Nasal cavity respiratory epithelium epithelial cell of viscerocranial mucosa (primary cell): ENCODE measurements at places on chromosomes 3 and 15. TPM values are rescaled to one million over a fixed set of nuclear protein-coding genes. Genes with fewer than 3 reads are reported as not detected.

Gene ARHGAP11A
- 2.1 and 2.3 TPM in 2 replicates for total RNA-seq

Gene C2CD4A
- 0.34 and 3.0 TPM in 2 replicates for total RNA-seq

Gene DNAJC19
- 31.3 and 35.2 TPM in 2 replicates for total RNA-seq

Gene TMEM158
- 1.4 and 2.3 TPM in 2 replicates for total RNA-seq

Gene LMOD3
- not detected in 2 replicates for total RNA-seq

Gene TERC
- 32.6 and 554 TPM in 2 replicates for total RNA-seq

Gene PCCB
- 36.4 and 67.7 TPM in 2 replicates for total RNA-seq

Gene LEO1
- 20.8 and 66.6 TPM in 2 replicates for total RNA-seq

Gene ERICH6
- not detected in 2 replicates for total RNA-seq

Gene CDC25A
- 3.0 and 8.2 TPM in 2 replicates for total RNA-seq

Gene WDR93
- 0.07 TPM in 1 of 2 replicates, not detected in the other for total RNA-seq

Gene LMAN1L
- total RNA-seq = 0.21 TPM in 1 of 2 replicates, not detected in the other

Gene MYH15
- total RNA-seq = under 0.01 and 0.07 TPM in 2 replicates

Gene CCDC9B
- total RNA-seq = 9.9 and 29.4 TPM in 2 replicates

Gene MTHFS
- 15.7 and 31.4 TPM in 2 replicates for total RNA-seq

Gene GABRR3
- not detected in 2 replicates for total RNA-seq

Gene ZNF280D
- 8.2 and 18.7 TPM in 2 replicates for total RNA-seq

Gene CPN2
- not detected in 2 replicates for total RNA-seq

Gene VPS18
- 23.2 and 47.6 TPM in 2 replicates for total RNA-seq

Gene CELSR3
- 1.8 and 2.1 TPM in 2 replicates for total RNA-seq

Gene TMCO5A
- total RNA-seq = not detected in 2 replicates
